ENCODE measurements at places on chromosomes 13 and 19.
A peak's percentile ranks its signal among the peaks of the same experiment; 100 is the strongest.

DNA sequence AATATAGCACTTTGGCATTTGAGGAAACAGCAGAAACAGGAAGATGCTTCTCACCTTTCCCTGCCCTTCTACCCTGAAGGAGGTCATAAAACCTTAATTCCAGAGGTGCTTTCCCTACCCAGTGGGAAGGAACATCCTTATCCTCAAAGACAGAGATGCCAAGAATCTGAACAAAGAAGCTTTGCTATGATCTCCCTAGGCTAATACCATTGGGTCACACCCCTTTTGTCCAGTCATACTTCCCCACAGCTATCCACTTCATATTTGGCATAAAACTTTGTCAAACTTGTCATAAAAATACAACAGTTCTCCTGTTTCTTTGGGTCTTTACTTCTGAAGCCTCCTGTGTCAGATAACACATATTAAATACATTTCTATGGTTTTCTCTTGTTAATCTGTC, 21.7 kb upstream of the RXFP2 start:
- no peak for DNase-seq

- no peak for DNase-seq
Observed at GRCh38 chr19:2242092-2242537, 5.5 kb downstream of the SF3A2 start.

- DNase-seq, result no peak
Observed at GRCh38 chr13:113796964-113797676, 38.1 kb downstream of the TMEM255B start.

- peak; percentile 86 for DNase-seq
Observed at GRCh38 chr19:42114412-42114811, 17.8 kb downstream of the POU2F2 start.

- no peak for DNase-seq
Observed at GRCh38 chr13:83943530-83944279, 61.4 kb upstream of the SLITRK1 start.
